ENCODE measurements at places on chromosomes 13 and 19. TPM values are rescaled to one million over a fixed set of nuclear protein-coding genes. Genes with fewer than 3 reads are reported as not detected.

Gene PTPRH
- 0.33 TPM for total RNA-seq

Gene DKKL1
- total RNA-seq, result 2.3 TPM

DNA sequence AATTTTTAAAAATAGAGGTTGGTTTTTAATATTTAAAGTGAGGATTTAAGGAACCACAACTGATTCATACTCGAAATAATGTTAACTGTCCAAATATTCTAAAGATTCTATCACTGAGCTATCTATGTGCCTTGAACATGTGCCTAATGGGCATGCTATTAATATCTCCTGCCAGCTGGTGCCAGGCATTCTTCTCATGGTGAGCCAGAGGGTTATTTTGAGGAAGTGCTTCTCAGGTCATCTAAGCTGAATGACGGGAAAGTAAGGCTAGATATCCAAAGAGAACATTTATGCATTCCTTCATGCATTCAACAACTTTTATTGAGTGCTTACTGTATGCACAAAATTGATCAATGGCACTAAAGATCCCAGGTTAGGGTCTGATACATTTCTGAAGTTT is 138.2 kb downstream of the PIBF1 start:
- H3K4me1 ChIP-seq, result no peaks in the 10 kb centered on the region
- H3K36me3 ChIP-seq, result no peaks in the 10 kb centered on the region
- no peak overlapping the region for H3K4me3 ChIP-seq
- no peaks in the 10 kb centered on the region for H3K27me3 ChIP-seq

GRCh38 chr19:50477751-50478515 is 1.3 kb upstream of the GARIN5A start:
- no peak overlapping the region for H3K27ac ChIP-seq
- no peak for DNase-seq
- H3K4me3 ChIP-seq, result peak overlapping the region; percentile 99
- H3K36me3 ChIP-seq, result peaks cover 38% of the 10 kb centered on the region
- peaks cover 4% of the 10 kb centered on the region for H3K4me1 ChIP-seq
- H3K27me3 ChIP-seq, result no peaks in the 10 kb centered on the region

DNA sequence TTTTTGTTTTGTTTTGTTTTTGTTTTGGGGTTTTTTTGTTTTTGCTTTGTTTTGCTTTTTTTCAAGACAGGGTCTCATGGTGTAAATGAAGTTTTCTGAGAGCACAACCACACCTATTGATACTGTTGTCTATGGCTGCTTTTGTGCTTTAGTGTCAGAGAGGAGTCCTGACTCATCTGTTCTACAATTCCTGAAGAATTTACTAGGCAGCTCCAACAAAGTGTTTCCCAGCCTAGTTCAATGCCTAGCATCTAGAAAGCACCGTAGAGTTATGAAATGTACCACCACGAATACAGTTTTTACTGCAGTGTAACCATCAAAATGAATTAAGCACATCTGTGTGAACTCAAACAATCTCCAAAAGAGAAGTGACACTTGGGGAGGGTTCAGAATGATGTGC is 21.2 kb downstream of the SAFB start:
- no peak overlapping the region for H3K4me3 ChIP-seq
- H3K27ac ChIP-seq, result no peak overlapping the region
- H3K4me1 ChIP-seq, result no peaks in the 10 kb centered on the region
- DNase-seq, result no peak

Gene CEACAM3
- total RNA-seq, result not detected

Gene CHAMP1
- total RNA-seq, result 57.8 TPM

- no peak for DNase-seq
- H3K4me1 ChIP-seq, result no peaks in the 10 kb centered on the region
- no peaks in the 10 kb centered on the region for H3K36me3 ChIP-seq
- no peak overlapping the region for H3K27ac ChIP-seq
Observed at GRCh38 chr13:45196096-45196495, 4.7 kb downstream of the KCTD4 start.
